ENCODE measurements at places on chromosomes 11 and 22. TPM values are rescaled to one million over a fixed set of nuclear protein-coding genes. Genes with fewer than 3 reads are reported as not detected.

Gene GAB4
- total RNA-seq = not detected

DNA sequence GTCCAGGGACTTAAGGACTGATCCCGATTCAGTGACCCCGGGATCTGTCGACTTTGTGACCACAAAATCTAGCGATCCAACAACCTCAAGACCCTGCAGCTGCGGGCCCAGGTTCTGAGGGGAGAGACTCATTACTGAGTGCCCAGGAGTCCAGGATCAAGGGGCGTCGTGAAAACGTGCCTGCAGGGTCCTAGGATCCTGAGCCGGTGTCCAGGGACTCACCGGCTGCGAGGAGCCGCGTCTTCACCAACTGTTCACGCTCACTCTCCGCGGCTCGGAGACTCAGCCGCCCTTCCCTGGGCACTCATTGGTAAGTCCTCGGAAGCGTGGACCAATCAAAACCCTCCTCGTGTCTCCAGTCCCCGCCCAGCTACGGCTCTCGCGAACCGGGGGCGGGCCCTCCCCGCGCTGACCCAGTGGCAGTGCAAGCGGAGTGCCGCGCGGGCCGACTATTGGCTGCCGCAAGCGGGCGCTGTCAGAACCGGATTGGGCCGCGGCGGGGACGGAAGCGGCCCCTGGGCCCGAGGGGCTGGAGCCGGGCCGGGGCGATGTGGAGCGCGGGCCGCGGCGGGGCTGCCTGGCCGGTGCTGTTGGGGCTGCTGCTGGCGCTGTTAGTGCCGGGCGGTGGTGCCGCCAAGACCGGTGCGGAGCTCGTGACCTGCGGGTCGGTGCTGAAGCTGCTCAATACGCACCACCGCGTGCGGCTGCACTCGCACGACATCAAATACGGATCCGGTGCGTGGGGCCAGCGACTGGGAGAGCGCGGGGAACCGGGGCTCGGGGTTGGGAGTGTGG lies at the start of gene SDF2L1:
TSS of gene SDF2L1 (plus strand) at position 514 of the 795 bp plus-strand sequence. CDS start at position 549, 35 bp downstream.
- peak; percentile 99 for DNase-seq

Gene OLFML1
- total RNA-seq = not detected

Gene SCN2B
- not detected for total RNA-seq

DNA sequence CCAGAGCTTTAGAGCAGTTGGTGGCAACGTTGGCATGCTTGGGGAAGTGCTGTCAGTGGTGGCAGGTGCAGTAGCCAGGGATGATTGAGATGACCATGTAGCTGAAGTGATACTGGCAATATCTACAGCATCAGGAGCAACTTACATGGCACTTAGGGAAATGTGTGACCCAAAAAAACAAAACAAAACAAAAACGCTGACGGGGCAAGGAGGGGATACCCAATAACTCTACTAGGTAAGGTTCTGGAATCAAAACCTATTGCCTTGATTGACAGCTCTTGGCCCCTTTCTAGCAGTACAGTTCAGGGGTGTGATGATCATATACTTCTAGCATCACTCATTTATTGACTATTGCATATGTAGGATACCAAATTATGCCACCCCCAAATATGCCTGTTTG lies 312.6 kb downstream of the AASDHPPT start:
- DNase-seq = no peak

- no peak for DNase-seq
Observed at GRCh38 chr22:38727530-38728451, 22.0 kb downstream of the GTPBP1 start.

Data from Caki2 (cell line).